ENCODE measurements at places on chromosomes 2 and 18.

GRCh38 chr2:162300266-162300665 is 18.2 kb downstream of the IFIH1 start:
- no peak for DNase-seq

GRCh38 chr2:11865378-11865777 is 118.9 kb downstream of the LPIN1 start:
- DNase-seq: no peak

DNA sequence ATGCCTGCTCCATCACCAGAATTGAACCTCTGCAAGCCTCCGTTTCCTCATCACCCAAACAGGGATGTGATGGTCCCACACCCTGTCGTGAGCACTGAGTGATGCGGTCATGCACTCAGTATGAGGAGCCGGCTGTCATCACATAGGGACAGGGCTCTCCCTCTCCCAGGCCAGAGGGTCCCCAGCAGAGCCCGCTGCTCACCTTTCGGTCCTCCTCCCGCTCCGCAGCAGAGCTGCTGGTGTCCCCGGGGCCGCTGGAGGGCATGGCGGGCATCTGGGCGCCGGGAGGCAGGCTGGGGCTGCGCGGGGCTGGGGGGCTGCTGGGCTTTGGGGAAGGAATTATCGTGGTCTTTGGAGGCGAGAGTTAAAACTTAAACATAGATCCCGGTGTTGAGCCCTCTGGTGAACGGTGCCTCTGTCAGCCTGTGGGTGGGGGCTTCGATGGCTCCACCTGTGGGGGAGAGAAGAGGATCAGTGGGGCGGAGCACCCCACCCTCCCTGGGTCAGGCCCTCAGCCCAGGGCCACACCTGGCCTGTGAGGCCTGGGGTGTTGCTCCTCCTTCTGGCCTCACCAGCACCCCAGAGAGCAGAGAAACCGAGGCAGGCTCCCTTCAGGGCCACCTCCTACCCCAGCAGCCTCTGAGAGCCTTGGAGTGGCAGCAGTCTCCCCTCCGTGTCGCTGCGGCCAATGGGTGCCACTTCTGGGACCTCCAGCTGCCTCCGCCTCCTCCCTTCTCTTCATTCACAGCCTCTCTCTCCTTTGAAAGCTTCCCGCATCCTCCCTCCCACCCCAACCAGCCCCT is 27.8 kb downstream of the DNMT3A start:
- no peak for DNase-seq

DNA sequence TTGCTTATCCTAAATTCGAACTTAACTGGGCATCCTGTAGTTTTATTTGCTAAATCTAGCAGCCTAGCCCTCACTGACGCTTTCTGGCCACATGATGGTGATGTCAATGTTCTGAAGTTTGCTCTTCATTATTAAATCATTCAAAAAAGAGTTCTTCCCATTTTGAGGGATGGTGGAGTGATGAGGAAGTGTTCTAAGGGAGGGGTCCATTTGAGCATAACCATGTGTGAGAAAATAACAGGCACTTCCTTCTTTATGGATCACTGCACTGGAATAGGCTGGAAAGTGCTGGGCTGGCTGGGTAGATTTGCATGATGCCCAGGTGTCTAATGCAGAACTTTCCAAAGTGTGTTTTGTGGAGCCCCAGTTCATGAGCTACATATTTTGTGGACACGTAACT is 74.2 kb downstream of the TNFRSF11A start:
- no peak for DNase-seq

DNA sequence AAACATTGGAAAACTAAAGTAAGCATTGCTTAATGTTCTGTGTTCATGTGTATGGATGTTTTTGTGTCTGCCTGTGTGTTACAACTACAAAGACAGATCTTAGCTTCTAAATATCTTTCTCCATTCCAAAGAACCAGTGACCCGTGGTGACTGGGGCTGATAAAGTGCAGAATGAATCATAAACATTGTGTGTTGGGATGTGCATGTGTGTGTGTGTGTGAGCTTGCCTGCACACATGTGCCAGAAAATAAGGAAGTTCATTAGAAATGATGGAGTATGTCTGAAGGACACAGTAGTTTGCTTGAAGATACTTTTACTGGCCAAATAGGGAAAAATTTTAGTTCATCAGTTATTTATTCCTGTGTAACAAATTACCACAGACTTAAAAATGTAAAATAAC is 756.6 kb upstream of the CELF4 start:
- DNase-seq: no peak

- no peak for DNase-seq
These were observed 240.5 kb upstream of the CHAC2 start for GRCh38 chr2:53527056-53527455.

Measured in NCI-H774 (cell line).